ENCODE measurements at places on chromosomes 2 and 18. TPM values are rescaled to one million over a fixed set of nuclear protein-coding genes. Genes with fewer than 3 reads are reported as not detected.

NRP2 gene
- polyA plus RNA-seq: 78.3 TPM

ANKRD53 gene
- polyA plus RNA-seq: 0.47 TPM

GRP gene
- 0.93 TPM for polyA plus RNA-seq

TMEFF2 gene
- 19.6 TPM for polyA plus RNA-seq

RBMS1 gene
- 165 TPM for polyA plus RNA-seq

AMER3 gene
- polyA plus RNA-seq: 0.03 TPM

DUSP19 gene
- polyA plus RNA-seq: 4.8 TPM

METTL5 gene
- 59.5 TPM for polyA plus RNA-seq

RNF181 gene
- 138 TPM for polyA plus RNA-seq

DNA sequence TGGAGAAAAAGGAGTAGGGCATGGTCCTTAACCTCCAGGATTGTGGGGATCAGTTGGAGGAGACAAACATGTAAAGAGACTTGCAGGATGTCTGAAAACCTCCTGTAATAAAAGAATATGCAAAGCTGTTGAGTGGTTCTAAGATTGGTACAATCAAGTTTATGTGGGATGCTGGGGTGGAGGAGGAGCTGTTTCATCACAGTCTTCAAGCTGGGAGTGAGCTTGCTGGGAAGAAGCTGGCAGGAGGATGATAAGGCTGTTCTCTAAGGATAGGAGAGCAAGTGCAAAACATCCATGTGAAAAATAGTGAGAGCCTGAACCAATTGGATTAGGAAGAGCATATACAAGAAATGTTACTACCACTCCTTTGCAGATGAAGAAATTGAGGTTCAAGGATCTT is 161.9 kb upstream of the CRIM1 start:
- no peak for DNase-seq

DNA sequence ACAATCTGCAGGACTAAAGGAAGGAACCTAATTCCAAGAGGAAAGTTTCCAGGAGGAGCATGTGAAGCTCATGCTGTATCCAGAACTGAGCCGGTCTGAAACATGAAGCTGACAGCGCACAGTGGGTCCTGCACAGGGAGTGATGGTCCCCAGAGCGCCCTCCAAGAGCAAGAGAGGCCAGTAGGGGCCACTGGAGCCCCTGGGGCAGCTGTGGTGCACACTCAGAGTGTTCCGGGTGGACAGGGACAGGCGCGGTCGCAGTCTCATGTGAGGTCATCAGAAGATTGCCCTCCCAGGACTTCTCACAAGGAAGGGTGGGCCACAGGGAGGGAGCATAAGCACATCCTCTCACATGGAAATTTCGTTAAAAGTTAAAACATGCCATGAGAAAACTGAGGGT is 355.9 kb downstream of the EIPR1 start:
- no peak for DNase-seq

- DNase-seq: no peak
Observed at GRCh38 chr2:142681952-142682351, 195.5 kb upstream of the KYNU start.

DNA sequence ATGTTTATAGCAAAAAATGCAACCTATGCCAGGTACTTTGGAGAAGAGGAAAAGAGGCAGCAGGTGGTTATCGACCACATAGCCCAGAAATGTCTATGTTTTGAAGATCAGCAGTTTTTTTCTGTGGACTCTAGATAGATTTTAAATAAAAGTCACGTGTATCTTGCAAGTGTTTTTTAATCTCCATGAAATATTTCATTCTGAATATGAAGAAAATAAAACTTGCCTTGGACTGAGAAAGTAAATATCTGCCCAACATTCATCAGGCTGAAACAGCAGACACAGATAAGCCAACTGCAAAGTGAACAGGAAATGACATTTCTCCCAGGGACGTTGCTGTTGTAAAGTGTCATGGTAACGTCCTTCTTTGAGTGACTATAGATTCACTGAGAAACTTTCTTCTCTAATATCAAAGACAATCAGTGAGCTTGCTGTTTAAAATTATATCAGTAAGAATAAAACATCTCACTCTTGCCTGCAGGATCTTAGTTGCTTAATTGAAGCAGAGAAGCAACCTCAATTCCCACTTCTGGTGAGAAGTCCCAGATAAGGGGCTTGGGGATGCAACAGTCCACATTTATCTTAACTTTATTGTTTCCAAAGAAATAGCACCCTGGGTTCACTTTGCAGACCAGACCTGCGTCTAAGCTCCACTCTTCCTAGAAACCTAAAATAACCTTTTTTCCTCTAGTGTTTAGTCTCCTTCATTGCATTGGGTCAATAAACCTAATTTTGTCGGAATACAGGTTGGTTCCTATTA is 6.3 kb downstream of the MYOM1 start:
- DNase-seq: no peak

GRCh38 chr2:239285071-239285931 is 115.5 kb downstream of the HDAC4 start:
- DNase-seq: no peak

GRCh38 chr18:6553234-6553900 is 138.7 kb upstream of the L3MBTL4 start:
- DNase-seq: no peak

- no peak for DNase-seq
Observed at GRCh38 chr2:23600346-23600745, 215.4 kb downstream of the KLHL29 start.

- DNase-seq: no peak
Observed at GRCh38 chr2:239337877-239338484, 62.8 kb downstream of the HDAC4 start.

- no peak for DNase-seq
Observed at GRCh38 chr18:49646873-49647272, 85.0 kb downstream of the LIPG start.

- DNase-seq: no peak
Observed at GRCh38 chr2:9681427-9681817, 50.6 kb upstream of the YWHAQ start.

- DNase-seq: no peak
Observed at GRCh38 chr2:169397697-169398096, 35.4 kb upstream of the LRP2 start.

GRCh38 chr18:54261894-54262293 is 7.4 kb upstream of the POLI start:
- DNase-seq: no peak

GRCh38 chr2:99150706-99151105 is 4.0 kb downstream of the TSGA10 start:
- DNase-seq: no peak

GRCh38 chr2:27638037-27638637 is 9.3 kb downstream of the GPN1 start:
- no peak for DNase-seq

- no peak for DNase-seq
Observed at GRCh38 chr18:49778826-49779465, 34.4 kb downstream of the ACAA2 start.

DNA sequence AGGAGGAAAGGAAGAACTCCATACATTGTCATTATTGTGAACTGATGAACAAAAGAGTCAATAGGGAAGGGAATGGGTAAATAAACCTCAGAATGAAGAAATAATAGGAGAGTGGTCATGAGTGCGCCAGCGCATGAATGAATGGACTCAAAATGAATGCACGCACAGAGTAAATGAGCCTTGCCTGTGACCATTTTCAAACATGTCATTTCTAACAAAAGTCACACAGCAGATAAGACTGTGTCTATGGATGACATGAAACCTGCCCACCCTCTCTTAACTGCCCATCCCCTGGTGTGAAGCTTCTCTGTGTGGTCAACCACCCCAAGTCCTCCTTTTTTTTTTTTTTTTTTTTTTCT is 121.1 kb upstream of the TEX51 start:
- DNase-seq: no peak

- no peak for DNase-seq
Observed at GRCh38 chr2:109614715-109615636, 812 bp downstream of the SOWAHC start.

DNA sequence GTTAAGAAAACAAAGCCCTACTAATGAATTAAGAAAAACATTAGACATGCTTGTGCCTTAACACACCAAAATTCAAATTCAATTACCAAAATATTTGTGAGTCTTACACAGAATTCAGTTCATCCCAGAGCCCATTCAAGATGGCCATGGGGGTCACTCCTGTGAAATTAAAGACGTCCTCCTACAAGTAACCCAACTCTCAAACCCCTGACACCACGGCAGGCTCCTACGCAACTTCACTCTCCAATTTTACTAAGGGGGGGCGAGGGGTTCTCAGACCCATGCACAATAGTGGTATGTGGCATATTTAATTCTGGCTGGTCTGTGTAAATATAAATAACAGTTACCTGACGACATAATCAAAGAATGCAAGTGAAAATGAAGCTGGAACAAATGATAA is 5.0 kb downstream of the ZNF516 start:
- no peak for DNase-seq

GRCh38 chr2:128347171-128347558 is 28.5 kb upstream of the HS6ST1 start:
- DNase-seq: no peak

DNA sequence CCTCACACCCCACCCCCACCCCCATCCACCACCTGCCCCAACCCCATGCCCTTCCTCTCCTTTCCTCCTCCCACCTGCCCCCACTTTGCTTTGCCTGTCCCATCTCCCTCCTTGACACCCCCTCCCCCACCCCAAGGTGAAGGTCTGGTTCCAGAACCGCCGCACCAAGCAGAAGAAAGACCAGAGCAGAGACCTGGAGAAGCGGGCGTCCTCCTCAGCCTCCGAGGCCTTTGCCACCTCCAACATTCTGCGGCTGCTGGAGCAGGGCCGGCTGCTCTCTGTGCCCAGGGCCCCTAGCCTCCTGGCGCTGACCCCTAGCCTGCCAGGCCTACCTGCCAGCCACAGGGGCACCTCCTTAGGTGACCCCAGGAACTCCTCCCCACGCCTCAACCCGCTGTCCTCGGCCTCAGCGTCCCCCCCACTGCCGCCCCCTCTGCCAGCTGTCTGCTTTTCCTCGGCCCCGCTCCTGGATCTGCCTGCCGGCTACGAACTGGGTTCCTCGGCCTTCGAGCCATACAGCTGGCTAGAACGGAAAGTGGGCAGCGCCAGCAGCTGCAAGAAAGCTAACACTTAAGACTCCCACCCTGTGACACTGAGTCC is 3.0 kb upstream of the ATP6V1B1 start:
- no peak for DNase-seq

DNA sequence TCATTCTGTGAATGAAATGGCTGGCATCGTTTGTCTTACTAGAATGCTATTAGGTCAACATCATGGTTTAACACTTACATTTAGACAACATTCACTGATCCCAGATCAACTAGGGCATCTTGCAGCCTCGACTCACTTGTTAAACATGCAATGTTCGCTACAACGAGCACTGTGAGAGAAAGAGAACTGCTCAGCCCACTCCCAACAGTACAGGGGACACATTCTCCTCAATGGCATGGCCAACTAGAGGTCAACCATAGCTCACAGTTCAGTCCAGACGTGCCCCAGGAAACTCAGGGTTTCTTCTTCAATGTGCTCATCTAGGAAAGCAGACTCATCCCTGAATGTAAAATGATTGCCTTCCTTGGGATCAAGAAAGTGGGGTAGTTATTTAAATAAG is 5.9 kb downstream of the WIPF1 start:
- DNase-seq: no peak

DNA sequence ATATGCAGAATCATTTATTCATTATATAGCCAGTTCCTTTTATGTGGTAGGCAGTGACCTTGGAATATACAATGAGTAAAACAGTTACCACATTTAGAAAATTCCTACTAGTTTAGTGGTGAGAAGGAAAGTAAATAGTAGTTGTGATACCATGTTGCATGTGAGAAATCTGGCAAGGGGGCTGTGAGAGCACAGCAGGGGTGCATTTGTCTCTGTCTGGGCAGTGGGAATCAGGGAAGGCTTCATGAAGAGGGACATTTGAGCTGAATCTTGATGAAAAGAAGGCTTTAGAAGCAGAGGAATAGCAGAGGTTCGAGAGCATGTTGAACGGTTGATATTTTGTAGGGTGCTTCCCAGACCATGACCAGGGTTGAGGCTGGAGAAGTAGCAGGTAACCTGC is 78.7 kb downstream of the RAB3GAP1 start:
- DNase-seq: no peak

DNA sequence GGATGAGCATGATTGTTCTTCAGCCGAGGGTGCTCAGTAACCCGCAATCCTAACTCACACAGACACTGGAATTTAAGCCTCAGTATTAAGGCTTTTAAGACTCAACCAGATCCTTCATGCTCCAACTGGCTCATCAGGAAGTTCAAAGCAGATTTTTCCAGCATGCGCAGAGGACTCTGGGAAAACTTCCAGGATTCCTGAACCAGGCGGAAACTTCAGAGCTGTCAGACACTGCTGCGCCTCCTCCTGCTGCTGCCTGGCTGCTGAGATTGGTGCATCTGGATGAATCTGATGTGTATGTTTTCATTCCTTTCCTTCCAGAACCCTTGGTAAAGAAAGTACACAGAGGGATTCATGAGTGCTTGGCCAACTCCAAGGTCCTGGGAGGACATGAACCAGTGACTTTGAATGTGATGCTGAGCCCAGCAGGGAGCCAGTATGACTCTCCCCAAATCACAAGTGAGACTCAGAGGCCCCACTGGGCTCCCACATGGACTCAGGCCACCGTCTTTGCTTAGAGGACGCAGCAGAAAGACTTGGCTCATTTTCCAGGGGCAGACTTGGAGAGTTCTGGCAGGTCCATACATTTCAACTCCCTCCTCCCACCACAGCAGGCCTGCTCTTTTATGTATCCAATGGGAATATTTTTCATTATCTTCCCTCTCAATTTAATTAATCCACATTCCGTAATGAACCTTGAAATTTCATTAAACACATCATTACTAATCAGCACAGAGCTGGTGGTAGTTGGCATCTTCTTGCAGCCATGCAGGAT is 143.5 kb upstream of the HDAC4 start:
- DNase-seq: no peak

DNA sequence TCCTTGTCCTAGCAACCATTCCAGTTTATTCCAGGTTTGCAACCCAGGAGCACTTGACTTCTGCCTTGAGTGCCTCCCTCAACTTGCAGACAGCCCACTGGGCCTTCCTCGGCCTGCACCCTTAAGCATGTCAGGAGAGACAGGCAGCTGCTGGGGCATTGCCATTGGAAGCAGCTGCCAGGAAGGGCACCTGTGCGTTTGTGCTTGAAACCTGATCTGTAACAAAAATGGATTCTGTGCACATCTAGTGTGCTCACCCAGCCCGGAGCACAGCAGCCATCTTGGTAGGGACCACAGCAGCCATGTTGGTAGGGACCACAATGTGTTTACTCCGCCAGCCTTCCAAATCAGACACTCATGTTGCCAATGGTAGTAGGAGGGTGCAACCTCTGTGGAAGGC is 44.3 kb upstream of the GLI2 start:
- no peak for DNase-seq

DNA sequence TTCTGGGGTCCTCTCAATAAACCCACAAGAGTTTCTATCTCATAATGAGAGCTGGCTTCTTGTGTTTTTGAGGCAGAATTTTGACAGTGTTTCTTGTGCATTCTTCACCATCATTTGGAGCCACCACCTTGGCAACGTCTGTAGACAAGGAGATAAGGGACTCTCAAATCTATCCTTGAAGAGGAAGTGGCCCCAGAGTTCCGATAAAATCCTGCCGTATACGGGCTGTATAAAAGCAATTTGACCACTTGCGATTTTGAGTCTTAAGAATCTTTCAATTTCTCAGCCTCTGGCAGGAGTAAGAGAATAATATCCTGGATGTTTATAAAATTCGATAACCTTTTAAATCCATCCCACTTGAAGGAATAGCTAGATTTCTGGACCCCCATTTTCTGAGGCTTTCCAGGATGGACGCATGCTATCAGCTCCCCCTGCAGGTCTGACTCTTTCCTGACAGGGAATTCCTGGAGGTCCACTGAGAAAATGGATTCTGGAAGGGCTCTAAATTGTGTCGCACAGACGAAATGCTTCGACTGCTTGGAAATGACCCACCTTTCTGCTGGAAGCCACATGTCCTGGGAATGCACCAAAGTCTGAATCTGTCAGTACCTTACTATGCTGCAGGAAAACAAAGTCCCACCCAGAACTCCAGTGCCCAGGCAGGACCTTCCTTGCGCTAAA is 54.1 kb downstream of the E2F6 start:
- no peak for DNase-seq
